ENCODE measurements at places on chromosomes 6 and 20. TPM values are rescaled to one million over a fixed set of nuclear protein-coding genes. Genes with fewer than 3 reads are reported as not detected.

The CDSN gene
- polyA plus RNA-seq, result not detected

The PRSS35 gene
- 30.9 TPM for polyA plus RNA-seq

The APMAP gene
- 48.9 TPM for polyA plus RNA-seq

The TUBB1 gene
- not detected for polyA plus RNA-seq

The MED20 gene
- 15.6 TPM for polyA plus RNA-seq

The PXDC1 gene
- 201 TPM for polyA plus RNA-seq

The KIAA1755 gene
- 10.7 TPM for polyA plus RNA-seq

The VSX1 gene
- 0.09 TPM for polyA plus RNA-seq

The POPDC3 gene
- 55.2 TPM for polyA plus RNA-seq

The PPIL6 gene
- polyA plus RNA-seq, result 5.5 TPM

The SYNDIG1 gene
- 4.0 TPM for polyA plus RNA-seq

The OR2J3 gene
- polyA plus RNA-seq, result not detected

The SLC25A27 gene
- polyA plus RNA-seq, result 7.9 TPM

The PAX1 gene
- polyA plus RNA-seq, result 1.2 TPM

The SCRT2 gene
- not detected for polyA plus RNA-seq

The NKX2-4 gene
- not detected for polyA plus RNA-seq

The PGC gene
- polyA plus RNA-seq, result not detected

The WFDC2 gene
- polyA plus RNA-seq, result not detected

The MAFB gene
- polyA plus RNA-seq, result 8.7 TPM

The SNAI1 gene
- polyA plus RNA-seq, result 13.0 TPM

The ZNF334 gene
- 18.0 TPM for polyA plus RNA-seq

The NR2E1 gene
- 0.09 TPM for polyA plus RNA-seq

The DEFB124 gene
- 1.4 TPM for polyA plus RNA-seq

The ADTRP gene
- polyA plus RNA-seq, result 0.77 TPM

The FRS3 gene
- 6.6 TPM for polyA plus RNA-seq

The GABBR1 gene
- polyA plus RNA-seq, result 30.1 TPM

The BMP6 gene
- polyA plus RNA-seq, result 1.1 TPM

The PRDM1 gene
- polyA plus RNA-seq, result not detected

The RHAG gene
- polyA plus RNA-seq, result 1.5 TPM

The BMP7 gene
- 4.8 TPM for polyA plus RNA-seq

The SPEF1 gene
- polyA plus RNA-seq, result 0.11 TPM

The FAM184A gene
- 16.1 TPM for polyA plus RNA-seq

The ELMO2 gene
- polyA plus RNA-seq, result 60.7 TPM

The PI16 gene
- 10.9 TPM for polyA plus RNA-seq

The TOX2 gene
- polyA plus RNA-seq, result 4.1 TPM

The ALDH5A1 gene
- 12.0 TPM for polyA plus RNA-seq

The HLA-DQA1 gene
- 2.8 TPM for polyA plus RNA-seq

The SNX21 gene
- 14.4 TPM for polyA plus RNA-seq

The NECAB3 gene
- 22.2 TPM for polyA plus RNA-seq

The TEAD3 gene
- 54.4 TPM for polyA plus RNA-seq

The MYL9 gene
- 459 TPM for polyA plus RNA-seq

The HLA-DPA1 gene
- polyA plus RNA-seq, result 15.0 TPM

The SLC35D3 gene
- not detected for polyA plus RNA-seq

The RNF182 gene
- polyA plus RNA-seq, result not detected

The NOTCH4 gene
- 18.0 TPM for polyA plus RNA-seq

The CPNE5 gene
- 24.7 TPM for polyA plus RNA-seq

The SALL4 gene
- polyA plus RNA-seq, result 0.15 TPM

The SLC16A10 gene
- 10.1 TPM for polyA plus RNA-seq

Measured in muscle of arm (tissue), 14 donors.